COLO829 (cell line): ENCODE measurements at places on chromosomes 1 and 21.

GRCh38 chr1:204502241-204502640 lies 7.6 kb upstream of the PIK3C2B start:
- DNase-seq = no peak

DNA sequence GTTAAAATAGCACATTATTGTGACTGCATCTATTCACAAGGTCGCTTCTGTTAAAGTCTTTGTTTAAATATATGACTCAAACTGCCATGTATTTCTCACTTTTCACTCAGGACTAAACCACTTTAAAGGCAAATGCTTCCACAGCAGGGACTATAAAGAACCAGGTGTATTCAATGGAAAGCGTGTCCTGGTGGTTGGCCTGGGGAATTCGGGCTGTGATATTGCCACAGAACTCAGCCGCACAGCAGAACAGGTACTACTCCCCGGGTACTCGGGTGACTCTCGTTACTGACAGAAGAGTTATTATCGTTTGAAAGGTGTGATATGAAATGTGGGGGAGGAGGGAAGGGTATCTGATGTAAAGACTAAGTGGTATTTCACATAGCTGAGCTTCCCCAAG lies 17.3 kb downstream of the FMO3 start:
- DNase-seq = no peak

DNA sequence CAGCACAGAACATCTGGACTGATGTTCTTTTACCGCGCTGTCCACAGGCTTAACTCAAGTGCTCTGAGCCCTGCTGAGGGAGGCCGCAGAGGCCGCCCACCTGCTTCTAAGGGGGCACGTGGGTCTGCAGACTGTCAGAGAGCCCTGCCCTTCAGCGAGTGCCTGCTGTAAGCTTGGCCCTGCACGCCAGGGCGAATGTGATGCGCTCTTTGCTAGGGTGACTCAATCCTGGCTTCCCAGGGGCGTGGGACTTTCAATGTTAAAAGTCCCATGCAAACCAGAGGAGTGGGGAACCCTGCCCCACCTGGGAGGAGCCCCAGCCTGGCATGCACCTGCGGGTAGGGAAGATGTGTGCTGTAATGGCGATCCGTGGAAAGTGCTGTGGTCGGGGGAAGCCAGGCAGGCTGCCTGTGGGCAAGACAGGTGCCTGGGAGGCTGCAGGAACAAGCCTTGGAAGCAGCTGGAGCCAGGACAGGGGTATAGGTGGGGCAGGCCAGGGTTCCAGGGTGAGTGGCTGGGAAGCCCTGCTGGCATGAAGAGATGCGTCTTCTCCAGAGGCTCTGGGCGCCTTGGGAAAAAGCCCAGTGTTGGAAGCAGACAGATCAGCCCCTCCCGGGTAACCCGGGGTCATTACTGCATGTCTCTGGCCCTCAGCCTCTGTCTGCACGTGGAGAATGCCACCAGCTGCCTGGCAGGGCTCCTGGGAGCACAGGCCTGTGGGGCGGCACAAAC lies 594 bp upstream of the PANK4 start:
- peak; percentile 14 for DNase-seq

DNA sequence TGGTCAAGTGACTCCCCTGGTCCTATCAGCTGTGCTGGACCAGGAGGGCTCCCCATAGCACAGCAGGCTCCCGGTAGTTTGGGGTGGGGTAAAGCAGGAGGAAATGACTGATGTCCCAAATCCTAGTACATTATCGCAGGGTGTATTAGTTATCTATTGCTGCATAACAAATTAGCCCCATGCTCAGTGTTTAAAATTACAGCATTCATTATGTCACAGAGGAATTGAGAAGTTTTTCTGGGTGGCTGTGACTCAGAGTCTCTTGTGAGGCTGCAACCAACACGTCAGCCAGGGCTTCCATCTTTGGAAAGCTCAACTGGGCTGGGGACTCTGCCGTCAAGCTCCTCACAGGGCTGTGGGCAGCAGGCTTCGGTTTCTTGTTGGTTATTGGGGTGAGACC lies 34.3 kb upstream of the LAPTM5 start:
- DNase-seq = no peak

- DNase-seq = no peak
Observed at GRCh38 chr1:9711466-9712020, 60.0 kb downstream of the PIK3CD start.

GRCh38 chr1:214740471-214740870 lies 137.5 kb downstream of the CENPF start:
- no peak for DNase-seq

DNA sequence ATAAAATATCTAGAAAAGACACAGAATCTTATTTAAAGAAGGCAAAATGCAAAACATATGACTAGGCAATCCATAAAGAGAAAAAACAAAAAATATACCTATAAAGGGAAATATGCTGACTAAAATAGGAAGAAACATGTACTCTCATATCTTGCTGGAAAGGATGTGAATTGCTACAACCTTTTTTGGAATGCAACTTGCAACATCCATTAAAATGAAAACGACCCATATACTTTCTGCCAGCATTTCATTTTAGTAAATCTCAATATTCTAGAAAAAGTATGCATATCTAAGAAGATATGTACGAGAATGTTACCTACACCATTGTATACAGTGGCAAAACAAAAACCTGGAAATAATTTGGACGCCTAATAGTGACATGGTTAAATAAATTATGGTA lies 56.6 kb downstream of the EDEM3 start:
- no peak for DNase-seq
